ENCODE measurements at places on chromosomes 1 and 21.

DNA sequence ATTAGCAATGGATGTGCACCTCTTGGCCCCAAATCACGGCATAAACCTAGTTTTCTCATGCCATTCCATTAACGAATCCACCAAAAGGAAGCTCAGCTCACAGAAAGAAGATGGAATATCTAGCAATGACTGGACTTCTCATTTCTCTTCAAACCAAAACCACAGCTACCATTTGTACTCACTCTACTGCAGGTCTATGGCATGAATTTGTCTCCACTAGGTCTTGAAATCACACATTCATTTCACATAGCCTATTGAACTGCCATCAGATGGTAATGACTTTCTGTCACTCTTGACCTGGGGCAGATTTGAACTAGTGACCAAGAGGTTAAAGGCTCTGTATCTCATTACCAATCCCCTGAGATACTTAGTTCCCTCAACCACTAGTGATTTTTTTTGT lies 382.7 kb downstream of the DPYD start:
- DNase-seq, result no peak

DNA sequence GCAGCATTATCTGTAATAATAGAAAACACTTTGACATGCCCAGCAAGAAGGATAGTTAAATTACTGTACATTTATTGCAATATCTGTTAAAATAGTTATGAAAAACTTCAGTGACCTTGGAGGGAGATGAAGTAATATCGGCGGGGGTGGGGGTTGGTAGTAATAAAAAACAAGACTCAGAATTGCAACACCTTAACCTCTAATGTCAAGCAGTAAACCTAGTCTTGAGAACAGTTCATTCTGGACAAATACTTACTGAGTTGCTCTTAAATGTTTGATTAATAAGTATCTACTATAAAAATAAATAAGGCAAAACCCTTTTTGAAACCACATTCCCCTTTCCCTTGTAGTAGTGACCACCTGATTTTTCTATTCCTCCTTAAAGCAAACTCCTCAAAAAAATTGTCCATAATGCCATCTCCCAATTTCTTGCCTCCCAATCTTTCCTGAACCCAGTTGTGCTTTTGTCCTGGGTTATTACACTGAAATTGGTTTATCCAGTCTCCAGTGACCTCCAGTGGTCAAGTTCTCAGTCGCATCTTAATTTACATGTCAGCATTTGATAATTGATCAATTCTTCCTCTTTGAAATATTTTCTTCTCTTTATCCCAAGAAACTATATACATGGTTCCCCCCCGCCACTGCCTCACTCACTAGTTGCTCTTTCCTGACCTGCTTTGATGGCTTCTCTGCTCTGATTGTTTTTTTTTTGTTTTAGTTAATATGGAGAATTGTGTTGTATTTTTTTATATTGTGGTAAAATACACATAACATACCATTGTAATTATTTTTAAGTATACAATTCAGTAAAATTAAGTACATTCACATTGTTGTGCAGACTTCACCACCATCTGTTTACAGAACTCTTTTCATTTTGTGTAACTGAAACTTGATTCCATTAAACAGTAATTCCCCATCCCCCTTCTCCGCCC lies 36.8 kb downstream of the RAP1A start:
- peak; percentile 15 for DNase-seq

GRCh38 chr1:27554293-27554692 lies 49.7 kb downstream of the AHDC1 start:
- DNase-seq, result no peak

DNA sequence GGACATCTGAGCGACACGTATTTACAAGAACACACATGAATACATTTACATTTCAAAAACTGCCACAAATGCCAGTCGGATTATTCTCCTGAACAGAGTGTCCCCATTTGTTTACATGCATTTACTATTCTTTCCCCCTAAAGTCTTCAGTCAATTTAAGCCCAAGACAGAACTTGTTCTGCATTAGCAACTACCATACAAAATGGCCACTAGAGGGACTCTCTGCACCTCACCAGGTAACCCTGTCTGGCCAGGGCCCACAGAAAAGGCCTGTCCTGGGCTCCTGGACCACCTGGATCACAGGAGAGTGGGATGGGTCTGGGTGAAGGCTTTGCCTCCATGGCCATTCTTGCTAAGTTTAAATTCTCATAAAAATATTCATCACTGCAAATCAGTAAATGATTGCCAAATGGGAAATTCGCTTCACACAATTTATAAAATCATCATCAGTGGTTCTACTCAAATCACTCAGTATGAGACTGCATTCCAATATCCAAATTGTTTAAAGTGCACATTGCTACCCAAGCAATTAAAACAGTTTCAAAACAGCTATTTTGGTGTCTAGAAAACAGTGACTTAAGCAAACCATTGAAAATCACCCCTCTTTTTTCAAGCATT lies 12.5 kb upstream of the GUCA2A start:
- DNase-seq, result no peak

GRCh38 chr1:114015075-114015474 lies 35.8 kb downstream of the OLFML3 start:
- no peak for DNase-seq

GRCh38 chr1:92754719-92755050 lies 30.2 kb downstream of the EVI5 start:
- no peak for DNase-seq

DNA sequence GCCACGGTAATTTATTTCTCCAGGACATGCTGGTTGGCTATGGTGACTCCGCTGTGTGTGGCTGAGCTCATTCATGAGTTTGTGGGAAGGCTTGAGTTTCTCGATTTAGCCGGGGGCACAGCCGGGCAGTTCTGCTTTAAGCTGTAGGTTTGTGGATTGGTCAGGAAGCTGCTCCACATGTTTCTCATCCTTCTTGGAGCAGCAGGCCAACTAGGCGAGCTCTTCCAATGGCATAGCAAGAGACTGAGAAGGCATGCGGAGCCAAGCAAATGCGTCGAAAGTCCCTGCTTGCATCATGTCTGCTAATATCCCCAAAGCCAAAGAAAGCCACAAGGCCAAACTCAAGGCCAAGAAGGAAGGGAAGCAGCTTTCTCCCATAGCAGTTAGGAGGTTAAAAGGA lies 71.6 kb upstream of the GREM2 start:
- DNase-seq, result no peak

DNA sequence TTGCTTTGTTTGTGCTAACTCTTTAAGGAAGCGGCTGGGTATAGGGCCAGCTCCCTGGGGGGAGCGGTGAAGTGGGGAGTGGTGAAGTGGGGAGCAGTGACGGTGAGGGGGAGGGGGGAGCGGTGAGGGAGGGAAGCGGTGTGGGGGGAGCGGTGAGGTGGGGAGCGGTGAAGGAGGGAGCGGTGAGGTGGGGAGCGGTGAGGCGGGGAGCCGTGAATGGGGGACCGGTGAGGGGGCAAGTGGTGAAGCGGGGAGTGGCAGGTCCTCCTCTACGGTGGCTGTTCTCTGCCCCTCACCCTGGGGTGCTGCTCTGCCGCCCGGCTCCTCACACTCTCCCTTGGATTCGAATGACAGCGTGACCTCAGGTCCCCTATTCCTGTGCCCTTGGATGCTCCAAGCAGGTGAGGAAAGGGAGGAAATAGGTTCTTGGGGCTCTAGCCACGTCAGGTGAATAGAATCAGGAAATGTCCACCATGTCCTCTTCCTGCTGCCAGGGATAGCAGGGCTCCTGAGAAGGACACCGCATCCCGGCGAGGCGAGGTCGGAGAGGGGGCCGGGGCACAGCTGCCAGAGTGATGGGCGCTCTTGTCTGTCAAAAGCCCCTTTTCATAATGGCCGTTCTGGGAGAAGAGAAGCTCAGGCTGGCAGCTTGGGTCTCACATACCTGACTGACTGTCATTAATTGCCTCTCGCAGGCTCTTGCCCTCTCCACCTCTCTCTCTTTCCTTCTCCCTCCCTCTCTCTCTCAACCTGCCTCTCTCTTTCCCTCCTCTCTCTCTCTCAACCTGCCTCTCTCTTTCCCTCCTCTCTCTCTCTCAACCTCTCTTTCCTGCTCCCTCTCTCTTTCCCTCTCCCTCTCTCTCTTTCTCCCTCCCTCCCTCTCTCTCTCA lies 134.2 kb downstream of the PGBD5 start:
- no peak for DNase-seq

- DNase-seq, result no peak
Observed at GRCh38 chr1:205204552-205204951, 7.0 kb downstream of the DSTYK start.

- DNase-seq, result no peak
Observed at GRCh38 chr1:156246781-156247459, 936 bp downstream of the PAQR6 start.

DNA sequence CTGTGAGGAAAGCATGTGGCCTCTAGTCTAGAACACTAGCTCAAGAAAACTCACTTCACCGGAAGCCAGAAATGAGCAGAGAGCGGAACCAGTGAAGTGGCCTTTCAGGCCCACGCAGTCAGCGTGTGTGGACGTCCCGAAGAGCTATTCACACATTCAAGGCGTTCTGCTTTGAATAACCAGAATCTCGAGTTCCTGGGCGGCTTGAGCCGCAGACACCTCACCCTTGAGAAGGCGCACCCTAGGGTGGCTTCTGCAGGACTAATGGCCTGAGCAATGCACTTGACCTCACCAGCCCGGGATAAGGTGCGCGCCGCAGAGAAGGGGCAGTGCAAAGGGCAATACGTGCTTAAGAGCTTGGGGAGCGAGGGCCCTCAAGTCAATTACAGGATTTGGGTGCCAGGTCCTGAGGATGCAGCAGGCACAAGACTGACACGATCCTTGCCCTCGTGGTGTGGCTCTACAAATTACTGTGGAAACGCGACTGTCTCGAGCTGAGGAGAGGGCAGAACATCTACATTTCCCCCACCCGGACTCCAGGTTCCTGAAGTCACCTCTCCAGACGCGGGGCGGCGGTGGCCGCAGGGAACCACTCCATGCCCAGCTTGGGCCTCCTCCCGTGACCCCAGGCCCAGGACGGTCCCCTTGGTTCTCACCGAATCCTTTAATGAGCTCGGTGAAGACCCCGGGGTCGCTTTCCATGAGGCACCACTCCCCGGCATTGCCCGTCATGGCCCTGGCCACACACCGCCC lies 455 bp downstream of the UCHL5 start:
- DNase-seq, result peak; percentile 54

- DNase-seq, result peak; percentile 50
Observed at GRCh38 chr21:17925000-17925610, 105.9 kb upstream of the C21orf91 start.

DNA sequence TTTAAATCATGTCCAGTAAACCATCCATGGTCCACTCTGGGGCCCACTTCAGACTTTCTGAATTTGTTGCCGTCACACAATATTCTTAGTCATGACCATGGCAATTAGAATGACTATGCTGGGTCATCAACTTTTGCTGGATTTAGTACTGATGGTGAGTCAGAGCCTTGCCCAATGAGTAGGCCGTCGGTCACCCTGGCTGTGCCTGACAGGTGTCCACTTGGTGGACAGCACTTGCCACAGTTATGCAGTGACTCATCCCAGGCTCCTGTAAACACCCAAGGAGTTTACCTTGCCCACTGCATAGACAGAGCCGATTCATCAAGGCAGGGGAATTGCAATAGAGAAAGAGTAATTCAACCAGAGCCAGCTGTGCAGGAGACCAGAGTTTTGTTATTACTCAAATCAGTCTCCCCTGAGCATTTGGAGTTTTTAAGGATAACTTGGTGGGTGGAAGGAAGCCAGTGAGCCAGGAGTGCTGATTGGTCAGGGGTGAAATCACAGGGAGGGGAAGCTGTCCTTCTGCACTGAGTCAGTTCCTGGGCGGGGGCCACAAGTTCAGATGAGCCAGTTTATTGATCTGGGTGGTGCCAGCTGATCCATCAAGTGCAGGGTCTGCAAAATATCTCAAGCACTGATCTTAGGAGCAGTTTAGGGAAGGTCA lies 333.8 kb downstream of the PTPRU start:
- no peak for DNase-seq

DNA sequence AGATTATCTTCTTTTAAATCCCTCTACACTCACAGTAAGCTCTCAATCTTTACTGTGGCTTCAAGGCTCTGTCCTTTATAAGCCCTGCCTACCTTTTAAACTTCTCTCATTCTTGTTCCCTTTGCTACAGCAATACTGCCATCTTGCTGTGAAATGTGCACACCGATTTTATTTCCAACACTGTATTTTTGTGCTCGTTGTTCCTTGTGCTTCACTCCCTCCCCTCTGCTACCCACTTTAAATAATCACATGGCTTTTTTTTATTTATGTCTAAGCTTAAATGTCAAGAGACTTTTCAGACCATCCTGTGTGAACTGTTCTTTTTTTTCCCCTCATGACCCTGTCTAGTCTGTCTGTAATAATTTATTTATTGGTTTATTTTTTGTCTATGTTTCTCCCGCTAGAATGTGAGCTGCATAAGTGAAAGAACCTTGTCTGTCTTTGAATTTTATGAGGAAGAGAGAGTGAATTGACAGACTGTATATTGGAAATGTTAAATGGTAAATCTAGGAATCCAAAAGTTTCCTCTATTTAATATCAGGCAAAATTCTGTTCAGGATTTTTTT lies 45.7 kb downstream of the ABCD3 start:
- DNase-seq, result peak; percentile 3

DNA sequence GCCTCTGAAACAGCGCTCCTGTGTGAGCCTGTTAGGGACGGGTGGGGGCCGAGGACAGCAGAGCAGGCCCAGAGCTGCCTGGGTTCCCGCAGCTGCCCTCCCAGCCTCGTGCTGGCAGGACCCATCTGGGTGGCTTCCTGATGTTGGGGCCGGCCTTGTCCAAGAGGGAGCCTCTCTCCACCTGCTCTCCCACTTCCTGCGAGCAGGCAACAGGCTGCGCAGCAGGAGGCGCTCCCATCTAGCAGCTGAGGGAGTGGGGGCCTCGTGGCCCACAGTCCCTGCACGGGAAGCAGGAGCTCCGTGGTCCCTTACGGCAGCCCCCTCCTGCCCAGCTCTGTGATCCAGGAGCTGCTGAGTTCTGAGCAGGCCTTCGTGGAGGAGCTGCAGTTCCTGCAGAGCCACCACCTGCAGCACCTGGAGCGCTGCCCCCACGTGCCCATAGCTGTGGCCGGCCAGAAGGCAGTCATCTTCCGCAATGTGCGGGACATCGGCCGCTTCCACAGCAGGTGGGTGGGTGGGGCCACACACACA lies 68.0 kb downstream of the TRIM11 start:
- no peak for DNase-seq

GRCh38 chr1:85894651-85895050 lies 186.4 kb upstream of the ZNHIT6 start:
- no peak for DNase-seq
